ELF-1 (cell line): ENCODE measurements at places on chromosomes 5 and 9.

GRCh38 chr5:179373961-179374505 lies 28.8 kb upstream of the ADAMTS2 start:
- DNase-seq, result no peak

- DNase-seq, result no peak
These were observed 609.5 kb upstream of the RGMB start for GRCh38 chr5:98163796-98164493.

- DNase-seq, result no peak
These were observed 5.4 kb upstream of the ANXA1 start for GRCh38 chr9:73146111-73146815.

DNA sequence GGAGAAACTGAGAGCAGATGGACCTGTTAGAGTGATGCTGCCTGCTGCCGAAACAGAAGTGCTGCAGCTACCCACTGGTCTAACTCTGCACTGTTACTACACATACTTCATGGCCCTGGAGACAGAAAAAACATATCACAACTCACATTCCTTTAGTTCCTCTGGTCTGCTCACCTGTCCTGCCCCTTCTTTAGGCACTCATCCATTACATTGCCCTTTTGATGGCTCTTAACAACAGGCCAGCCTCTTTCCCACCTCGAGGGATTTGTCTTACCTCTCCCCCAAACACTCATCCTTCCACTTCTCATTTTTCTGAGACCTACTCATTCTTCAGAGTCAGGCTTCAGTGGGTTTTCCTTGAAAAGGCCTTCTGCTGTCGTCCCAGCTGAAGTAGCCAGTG lies 49.2 kb downstream of the KCTD16 start:
- no peak for DNase-seq

- DNase-seq, result no peak
These were observed 36.6 kb downstream of the SEMA4D start for GRCh38 chr9:89461265-89461664.
